Activated T-helper 1 cell treated with anti-CD3 and anti-CD28 coated beads, Interleukin-12 subunit alpha, Interleukin-12 subunit beta, Interleukin-2, Interleukin-4 antibody, amounts not matched to agents 30 ng/mL and 10 ng/mL and 1 ng/mL, durations not matched to agents 14 hours and 24 hours and 36 hours (primary cell): ENCODE measurements at places on chromosomes 11 and 22.

DNA sequence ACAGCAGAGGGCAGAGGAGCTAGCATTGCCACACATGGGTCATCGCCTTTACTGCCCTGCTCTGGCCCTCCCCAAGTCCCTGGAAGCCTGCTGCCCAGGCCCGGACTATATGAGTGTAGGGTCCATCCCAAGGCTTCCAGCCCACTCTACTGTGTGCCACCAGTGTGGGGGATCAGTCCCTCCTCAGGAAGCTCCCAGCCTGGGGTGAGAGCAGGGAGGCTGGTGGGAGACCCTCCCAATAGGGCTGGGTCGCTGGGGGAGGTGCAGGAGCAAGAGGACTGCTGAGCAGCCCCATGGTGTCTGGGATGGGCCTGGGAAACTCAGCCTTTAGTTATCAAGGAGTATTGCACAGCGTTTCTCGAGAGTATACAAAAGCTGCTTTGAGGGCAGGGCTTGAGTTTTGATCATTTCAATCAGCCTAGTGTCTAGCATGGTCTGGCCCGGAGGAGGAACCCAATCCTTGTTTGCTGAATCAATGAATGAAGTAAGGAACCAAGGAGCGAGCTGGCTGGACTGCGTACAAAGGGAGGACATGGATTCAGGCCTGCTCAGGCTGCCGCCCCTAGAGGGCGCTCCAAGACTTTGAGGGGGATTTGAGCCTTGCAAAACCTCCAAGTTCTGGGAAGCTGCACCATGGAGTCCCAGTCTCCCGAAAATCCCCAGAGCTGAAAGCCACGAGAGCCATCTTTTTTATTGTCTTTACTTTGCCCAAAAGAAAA, 89.0 kb upstream of the PARVA start:
- DNase-seq = no peak

GRCh38 chr22:26409719-26410335, 19.2 kb upstream of the ASPHD2 start:
- no peak for DNase-seq

- no peak for DNase-seq
Measured at GRCh38 chr11:97702951-97703350, 1313.1 kb downstream of the JRKL start.

DNA sequence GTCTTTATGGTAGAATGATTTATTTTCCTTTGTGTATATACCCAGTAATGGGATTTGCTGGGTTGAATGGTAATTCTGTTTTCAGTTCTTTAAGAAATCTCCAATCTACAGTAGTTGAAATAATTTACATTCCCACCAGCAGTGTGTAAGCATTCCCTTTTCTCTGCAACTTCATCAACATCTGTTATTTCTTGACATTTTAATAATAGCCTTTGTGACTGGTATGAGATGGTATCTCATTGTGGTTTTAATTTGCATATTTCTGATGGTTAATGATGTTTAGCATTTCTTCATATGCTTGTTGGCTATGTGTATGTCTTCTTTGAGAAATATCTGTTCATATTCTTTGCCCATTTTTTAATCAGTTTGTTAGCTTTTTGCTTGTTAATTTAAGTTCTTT, 901.2 kb downstream of the METTL15 start:
- no peak for DNase-seq

DNA sequence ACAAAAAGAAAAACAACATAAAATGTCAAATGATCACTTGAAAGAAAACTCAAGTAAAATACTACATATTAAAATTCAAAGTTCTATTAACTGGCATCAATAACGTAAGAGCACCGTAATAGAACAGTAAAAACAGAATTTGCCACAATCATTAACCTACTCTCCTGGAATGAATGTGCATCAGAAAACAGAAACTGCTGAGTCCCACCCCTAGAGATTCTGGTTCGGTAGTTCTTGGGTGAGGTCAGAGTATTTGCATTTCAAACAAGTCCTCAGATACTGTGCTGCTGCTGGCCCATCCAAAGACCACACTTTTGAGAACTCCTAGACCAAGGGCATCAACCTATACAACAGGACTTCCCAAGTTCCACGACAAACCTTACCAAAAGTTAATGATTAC, 23.5 kb downstream of the PITPNB start:
- no peak for DNase-seq

- no peak for DNase-seq
Measured at GRCh38 chr22:20138868-20139267, 7.3 kb downstream of the ZDHHC8 start.

DNA sequence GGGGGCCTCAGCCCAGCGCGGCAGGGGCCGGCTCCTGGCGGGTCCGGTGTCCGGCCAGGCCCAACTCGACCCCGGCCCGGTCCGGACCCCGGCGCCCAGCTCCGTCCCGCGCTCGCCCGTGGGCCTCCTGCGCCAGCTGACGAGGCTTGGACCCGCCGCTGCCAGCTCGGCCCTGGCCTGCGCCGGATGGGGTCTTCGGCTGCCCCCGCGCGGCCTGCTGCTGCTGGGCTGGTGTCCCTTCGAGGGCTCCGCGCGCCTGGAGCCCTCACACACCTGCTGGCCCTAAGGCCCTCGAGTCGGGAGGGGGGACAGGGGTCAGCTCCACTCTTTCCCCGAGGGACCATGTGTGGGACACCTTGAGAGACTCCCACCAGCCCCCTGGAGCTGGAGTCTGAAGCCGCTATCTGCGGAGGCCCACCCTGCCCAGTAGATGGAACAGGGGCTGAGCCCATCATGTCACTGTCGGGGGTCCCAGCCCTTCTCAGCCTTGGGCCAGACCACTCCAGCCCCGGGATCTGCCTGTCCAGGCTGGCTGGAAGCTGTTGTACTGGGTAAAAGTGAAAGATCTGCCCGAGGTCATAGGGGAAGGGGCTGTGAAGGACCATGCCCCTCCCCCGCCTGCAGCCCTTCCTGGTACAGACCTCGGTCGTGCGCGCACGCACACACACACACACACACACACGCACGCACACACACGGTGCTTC, 768 bp upstream of the CDKN1C start:
- DNase-seq = no peak

- no peak for DNase-seq
Measured at GRCh38 chr22:26893173-26894110, 236.1 kb downstream of the MIAT start.

- peak; percentile 39 for DNase-seq
Measured at GRCh38 chr22:31561238-31561887, 65.0 kb downstream of the SFI1 start.

GRCh38 chr11:124402326-124402922, 3.6 kb upstream of the OR8B3 start:
- DNase-seq = peak; percentile 31

DNA sequence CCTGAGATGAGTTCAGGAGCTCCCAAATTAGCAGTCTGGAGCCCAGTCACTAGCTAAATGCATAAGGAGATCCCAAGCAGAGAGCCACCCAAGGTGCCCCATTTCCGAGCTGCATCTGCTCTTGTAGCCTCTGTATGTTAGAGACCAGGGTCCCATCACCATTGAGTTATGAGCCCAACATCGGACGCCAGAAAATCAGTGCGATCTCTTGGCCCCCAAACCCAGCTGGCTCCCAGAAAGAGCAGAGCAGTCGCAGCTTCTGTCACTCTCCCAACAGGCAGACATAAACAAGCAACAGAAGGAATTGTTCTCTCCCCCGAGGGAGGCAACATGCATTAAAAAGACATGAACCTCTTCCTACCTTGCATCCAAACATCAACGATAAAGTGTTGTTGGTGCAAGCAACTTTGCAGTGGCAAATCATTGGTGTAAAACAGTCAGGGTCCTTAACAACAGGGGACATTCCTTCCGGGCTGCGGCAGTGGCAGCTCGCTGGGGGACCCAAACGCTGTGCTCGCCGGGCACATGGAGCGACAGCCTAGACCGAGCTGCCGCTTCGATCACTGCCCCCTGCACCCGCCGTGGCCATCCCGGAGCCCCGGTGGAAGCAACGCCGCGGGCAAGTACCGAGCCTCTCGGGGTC, 907.1 kb downstream of the DLG2 start:
- DNase-seq = no peak

GRCh38 chr11:1693327-1694063, 3.5 kb upstream of the KRTAP5-6 start:
- peak; percentile 54 for DNase-seq

DNA sequence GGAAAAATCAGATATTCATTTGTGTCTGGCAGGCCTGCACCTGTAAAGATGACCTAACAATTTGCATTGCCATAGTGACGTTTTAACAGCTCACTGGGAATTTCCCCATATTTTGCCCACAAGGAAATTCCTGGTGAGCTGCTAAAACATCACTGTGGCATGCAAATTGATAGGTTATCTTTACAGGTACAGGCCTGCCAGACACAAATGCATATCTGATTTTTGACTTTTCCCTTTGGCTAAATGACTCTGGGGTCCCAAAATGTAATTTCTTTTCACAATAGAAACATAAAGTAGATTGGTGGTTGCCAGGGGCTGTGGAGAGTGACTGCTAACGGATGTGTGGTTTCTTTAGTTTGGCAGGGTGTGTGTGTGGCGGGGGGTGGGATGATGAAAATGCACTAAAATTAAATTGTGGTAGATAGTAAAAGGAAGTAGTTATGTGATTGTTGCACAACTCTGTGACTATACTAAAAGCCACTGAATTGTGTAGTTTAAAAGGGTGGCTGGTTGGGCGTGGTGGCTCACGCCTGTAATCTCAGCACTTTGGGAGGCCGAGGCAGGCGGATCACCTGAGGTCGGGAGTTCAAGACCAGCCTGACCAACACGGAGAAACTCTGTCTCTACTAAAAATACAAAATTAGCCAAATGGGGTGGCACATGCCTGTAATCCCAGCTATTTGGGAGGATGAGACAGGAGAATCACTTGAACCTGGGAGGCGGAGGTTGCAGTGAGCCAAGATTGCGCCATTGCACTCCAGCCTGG, 18.5 kb upstream of the FEZ1 start:
- peak; percentile 55 for DNase-seq

DNA sequence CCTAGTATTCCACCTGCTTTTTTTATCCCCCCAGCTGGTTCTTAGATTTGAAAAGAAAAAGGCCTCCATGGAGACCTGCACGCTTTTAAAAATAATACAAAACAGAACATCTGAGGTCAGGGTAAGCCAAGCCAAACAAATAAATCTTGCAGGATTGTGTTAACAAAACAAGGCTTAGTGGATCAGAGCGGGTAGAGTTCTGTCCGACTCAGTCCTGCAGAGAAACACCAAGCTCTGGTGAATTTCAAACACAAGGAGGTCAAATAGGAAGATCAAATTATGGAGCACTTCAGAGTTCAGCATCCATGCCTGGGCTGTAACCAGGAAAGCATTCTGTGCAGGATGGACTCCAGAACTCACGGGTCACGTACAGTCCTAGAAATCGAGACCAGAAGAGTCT, 86.9 kb downstream of the SYN3 start:
- DNase-seq = no peak

DNA sequence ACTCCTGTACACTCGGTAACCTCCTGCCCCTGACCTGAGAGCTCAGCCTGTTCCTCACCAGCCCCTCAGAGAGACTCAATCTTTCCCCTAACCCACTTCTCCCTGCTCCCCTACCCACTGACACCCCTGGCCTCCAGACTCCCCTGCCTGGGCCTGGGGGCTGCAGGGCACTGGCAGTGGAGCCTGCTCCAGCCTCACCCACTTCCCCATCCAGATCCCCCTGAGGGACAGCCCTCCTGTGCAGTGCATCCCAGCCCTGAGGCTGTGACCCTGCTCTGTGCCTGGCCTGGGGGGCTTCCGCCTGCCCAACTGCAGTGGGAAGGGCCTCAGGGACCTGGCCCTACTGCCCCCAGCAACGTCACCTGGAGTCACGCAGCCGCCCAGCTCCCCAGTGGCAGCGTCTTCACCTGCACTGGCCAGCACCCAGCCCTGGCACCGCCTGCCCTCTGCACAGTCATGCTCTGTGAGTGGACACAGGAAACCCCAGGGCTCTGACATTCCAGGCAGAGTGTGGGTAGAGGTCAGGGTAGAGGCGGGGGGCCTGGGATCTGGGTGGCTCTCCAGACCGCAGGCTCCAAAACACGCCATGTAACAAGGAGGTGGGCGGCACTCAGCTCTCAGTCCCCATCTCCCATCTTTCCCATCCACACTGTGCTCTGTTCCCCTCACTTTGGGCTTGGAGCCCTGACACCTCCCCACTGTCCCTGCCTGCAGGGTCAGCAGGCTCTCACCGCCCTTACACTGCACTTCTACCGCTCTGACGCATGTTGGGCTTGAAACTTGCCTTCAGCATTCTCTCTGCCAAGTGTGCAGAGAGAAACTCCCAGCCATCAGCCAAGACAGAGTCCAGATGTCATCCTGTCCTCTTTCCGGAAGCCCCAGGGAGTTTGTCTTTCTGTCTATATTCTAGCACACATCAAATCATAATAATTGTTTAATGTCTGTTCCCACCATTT, 5.1 kb downstream of the VSIG10L2 start:
- DNase-seq = no peak

DNA sequence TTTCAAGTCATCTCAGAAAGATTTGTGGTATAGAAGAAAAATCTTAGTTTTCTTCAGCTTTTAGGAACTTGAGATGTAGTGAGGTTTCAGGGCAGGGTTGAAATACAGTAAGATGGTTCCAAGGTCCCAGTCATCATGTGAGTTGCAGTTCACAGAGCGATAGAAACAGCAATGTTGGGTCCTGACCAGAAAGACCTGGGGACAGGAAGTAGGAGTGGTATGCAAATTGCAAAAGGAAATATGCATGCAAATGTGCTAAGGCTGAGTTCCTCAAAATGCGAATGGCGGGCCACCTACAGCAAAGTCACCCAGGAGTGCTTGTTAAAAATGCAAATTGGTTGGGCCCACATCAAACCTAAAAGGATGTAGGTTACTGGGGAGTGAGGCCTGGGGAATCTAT, 1032.7 kb upstream of the TENM4 start:
- no peak for DNase-seq

- DNase-seq = no peak
Measured at GRCh38 chr11:10462746-10463300, 7.8 kb downstream of the AMPD3 start.

- DNase-seq = no peak
Measured at GRCh38 chr22:46773076-46773475, 10.6 kb downstream of the TBC1D22A start.

GRCh38 chr11:110757962-110758755, 45.9 kb upstream of the ARHGAP20 start:
- DNase-seq = no peak

DNA sequence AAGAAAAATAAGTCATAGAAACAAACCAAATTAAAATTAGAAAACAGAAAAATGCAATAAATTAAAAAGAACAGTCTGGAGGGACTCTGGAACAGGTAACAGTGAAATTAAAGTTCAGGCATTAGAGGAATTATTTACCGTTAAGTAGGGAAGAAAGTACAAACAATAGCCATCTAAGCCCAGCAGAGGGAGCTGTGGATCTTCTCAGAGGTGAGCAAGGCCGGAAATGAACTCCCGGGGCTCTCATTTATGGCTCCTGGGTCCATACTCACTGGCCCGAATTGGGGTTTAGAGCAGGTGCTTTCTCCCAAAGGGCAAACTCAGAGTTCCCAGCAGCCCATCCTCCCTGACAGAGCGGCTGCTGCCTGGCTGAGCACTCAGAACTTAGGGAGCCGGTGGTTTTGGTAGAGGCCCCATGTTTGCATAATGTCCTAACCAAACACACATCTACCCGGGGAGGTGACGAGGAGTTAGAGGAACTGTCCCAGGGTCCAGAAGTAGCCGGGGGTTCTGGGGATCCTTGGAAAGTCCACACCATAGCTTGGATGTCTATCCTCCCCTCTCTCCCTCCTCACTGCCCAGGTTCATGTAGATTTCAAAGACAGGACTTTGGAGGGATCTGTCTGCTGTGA, 87.8 kb upstream of the VPREB1 start:
- peak; percentile 48 for DNase-seq
